OCI-LY7 (cell line): ENCODE measurements at places on chromosomes 16 and 17.

- DNase-seq, result peak; percentile 11
Observed at GRCh38 chr17:27430882-27431491, 25.3 kb upstream of the KSR1 start.

GRCh38 chr16:13995194-13995593 is 75.2 kb downstream of the ERCC4 start:
- DNase-seq, result no peak

GRCh38 chr17:66953630-66954020 is 10.9 kb upstream of the CACNG4 start:
- no peak for DNase-seq

DNA sequence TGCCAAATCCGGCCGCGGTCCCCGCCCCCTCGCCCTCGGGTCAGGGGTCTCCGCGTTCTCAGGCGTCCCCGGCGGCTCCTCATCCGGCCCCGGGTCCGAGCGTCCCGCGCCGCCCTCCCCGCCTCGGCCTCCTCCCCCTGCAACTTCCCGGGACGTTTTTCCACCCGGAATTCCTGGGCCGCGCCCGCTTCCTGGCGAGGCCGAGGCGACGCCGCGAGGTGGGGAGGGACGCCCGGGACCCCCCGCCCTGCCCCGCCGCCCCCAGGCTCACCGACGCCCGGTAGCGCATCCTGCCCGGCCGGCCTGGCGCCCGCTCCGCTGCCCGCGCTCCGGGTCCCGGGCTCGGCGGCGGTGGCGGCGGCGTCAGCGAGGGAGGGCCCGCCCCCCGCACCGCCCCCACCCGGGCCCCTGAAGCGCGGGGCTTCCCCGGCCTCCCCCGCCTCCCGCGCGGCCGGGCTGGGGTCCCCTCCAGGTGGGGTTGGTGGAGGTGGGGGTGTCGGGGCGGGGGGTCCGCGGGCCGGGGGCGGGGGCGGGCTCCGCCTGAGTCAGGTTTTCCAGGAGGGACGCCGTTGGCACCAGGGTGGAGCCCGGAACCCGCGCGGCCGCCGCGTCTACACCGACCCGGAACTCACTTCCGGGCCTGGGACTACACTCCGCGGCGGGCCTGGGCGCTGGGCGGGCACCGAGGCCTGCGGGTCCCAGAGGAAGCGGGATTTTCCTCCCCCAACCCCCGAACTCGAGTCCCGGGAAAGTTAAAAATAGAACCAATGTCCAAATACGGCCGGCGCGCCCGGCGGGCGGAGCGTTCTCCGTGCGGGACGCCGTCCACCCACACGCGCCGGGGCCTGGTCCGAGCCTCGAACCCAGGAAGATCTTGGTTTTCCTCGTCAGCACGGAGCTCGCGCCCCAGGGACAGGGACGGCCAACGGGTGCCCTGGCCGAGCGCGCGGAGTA is 6.8 kb downstream of the MYO1C start:
- peak; percentile 57 for DNase-seq

- DNase-seq, result no peak
Observed at GRCh38 chr17:47829870-47830269, 1.5 kb downstream of the MRPL10 start.

DNA sequence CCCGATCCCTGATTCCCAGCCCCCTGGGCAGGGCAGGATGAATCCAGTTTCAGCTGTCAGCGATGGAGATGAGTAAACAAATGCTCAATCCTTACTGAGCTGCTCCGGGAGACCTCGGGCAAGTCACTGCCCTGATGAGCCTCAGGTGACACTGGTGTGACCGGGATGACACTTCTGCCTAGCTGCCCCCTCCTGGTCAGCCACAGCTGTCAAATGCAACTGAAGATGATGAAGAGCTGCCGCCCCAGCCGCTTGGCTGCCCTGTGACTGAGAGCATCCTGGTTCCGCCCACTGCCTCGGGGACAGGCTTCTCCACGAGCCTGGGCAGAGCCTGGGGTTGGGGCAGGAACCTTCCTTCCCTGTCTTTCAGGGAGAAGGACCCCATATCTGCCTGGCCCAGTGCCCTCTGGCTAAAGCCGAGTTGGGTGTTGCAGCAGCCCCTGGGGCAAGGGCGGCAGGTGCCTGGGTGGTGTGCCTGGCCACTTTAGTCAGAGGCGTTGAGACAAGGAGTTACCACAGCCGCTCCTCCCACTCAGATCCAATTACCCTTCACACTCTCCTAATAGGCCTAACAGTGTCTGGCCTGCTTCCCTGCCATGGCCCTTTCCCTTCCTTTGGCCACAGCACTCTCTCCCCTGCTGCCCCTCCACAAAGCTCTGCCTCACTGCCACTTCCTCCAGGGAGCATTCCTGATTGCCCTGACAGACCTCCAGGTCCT is 5.5 kb downstream of the CCL17 start:
- DNase-seq, result no peak

- DNase-seq, result no peak
Observed at GRCh38 chr17:81093619-81094508, 58.9 kb downstream of the BAIAP2 start.

DNA sequence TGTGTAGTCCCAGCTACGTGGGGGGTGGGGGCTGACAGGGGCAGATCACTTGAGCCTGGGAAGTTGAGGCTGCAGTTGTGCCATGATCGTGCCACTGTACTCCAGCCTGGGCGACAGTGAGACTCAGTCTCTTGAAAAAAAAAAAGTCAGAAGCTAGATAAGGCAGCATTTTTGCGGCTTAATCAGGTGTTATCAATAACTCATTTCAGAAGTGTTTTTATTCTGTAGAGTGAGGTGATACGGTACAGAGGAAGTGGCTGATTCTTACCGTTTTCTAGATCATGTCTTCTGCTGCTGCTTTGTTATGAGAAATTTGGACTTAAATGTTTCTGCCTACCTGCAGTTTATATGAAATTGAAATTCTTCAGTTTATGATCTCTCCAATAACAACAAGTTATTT is 18.6 kb downstream of the ZC3H18 start:
- DNase-seq, result no peak

DNA sequence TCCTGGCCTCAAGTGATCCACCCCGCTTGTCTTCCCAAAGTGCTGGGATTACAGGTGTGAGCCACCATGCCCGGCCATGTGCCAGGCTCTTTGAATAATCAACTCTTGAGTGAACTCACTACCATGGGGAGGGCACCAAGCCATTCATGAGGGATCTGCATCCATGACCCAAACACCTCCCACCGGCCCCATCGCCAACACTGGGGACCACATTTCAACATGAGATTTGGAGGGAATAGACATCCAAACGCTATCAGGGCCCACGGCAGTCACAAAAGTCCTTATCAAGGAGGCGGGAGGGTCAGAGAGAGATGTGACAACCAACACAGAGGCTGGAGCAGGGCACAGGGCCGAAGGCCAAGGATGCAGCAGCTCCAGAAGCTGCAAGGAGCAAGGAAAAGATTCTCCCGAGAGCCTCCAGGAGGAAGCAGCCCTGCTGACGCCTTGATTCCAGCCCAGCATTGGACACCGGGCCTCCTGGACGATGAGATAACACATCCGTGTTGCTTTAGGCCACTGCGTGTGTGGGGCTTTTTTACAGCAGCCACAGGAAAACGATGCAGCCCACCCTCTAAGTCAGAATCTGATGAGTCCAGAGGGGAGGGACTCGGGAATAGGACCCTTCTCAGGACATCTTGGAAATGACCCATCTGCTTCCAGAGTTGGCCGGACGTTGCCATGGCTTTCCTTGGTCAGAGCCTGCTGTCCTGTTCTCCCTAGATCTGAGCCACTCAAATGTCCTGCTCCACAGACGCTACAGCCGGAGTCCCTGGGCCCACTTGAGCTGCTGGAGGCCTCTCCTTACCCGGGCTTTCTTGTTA is 47.3 kb upstream of the CMIP start:
- DNase-seq, result no peak

GRCh38 chr17:44348234-44348987 is 3.3 kb downstream of the GRN start:
- DNase-seq, result peak; percentile 91

DNA sequence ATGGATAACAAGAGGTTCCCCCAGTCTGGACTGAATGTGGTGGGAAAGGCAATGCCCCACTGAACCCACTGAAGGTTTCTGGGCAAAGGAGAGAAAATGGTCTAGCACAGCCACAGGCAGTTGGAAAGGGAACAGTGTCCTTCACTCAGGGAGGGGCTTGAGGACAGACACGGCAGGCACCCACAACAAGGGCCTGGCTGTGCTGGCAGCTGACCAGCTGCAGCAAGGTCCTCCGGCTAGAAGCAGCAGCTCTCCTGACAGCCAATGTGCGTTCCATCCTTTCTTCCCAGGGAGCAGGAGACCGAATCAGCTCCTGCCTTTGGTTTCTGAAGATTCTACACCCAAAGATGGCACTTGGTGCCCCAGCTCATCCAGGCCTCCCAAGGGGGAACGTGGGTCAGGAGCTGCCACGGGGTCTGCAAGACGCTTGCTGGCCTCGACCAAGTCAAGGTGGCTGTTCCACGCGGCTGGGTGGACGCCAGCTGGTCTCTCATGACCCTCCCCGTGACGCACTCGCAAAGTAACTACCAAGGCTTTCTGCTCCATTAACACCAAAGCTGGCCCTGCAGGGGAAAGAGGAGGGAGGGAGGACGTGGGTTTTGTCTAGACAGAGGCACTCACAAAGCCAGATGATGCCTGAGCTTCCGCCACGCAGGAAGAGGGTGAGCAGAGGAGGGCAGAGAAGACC is 11.1 kb downstream of the ABR start:
- no peak for DNase-seq

DNA sequence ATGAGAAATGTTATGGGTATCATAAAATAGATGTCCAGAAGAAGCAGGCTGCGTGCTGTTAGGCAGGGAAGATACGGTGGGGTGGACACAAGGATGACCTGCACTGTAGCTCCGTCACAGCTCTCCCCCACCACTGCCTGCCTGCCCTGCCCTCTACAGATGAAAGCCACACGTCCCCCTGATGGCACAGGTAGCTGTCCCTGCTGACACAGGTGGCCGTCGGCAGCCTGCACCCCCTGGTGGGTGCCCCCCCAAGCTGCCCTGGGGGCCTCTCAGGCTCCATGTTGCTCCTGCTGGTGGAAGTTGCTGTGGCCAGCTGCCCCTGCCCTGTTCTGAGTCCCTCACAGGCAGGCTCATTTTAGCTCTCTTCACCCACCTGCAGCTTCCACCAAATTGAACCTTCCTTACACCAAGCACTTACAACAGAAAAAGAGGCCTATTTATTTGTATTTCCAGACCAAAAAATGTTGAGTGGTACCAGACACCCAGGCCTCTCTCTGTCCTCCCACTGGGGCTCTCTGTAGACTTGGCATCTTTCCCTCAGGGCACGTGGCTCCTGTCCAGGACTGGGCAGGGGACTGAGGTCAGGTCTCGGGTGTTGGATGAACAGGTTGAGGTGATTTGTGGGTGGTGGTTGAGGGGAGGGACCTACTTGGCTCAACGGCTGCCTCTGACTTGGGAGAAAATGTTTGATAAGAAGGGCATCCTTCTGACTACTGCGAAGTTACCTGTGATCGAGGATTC is 50.1 kb upstream of the CACNG5 start:
- no peak for DNase-seq

GRCh38 chr17:71488851-71489250 is 632.0 kb upstream of the SOX9 start:
- DNase-seq, result no peak

- DNase-seq, result peak; percentile 56
Observed at GRCh38 chr17:75346906-75347305, 57.7 kb upstream of the SLC25A19 start.

DNA sequence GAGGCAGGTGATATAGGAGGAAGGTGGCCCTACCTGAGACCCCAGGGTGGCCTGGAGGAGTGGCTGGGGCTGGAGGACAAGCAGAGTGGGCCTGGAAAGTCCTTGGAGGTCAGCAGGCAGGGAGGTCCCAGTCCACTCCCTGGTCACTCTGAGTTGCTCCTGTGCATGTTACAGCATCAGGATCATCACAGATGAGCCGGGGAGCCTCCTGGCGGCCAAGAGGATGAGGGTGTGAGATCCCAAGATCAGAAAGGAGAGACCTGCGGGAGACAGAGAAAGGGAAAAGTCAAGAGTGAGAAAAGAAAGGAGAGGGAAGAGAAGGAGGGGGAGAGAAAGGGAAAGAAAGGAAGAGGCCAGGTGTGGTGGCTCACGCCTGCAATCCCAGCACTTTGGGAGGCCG is 71.7 kb downstream of the MRM1 start:
- no peak for DNase-seq

GRCh38 chr16:29757950-29758466 is 12.2 kb upstream of the C16orf54 start:
- no peak for DNase-seq

DNA sequence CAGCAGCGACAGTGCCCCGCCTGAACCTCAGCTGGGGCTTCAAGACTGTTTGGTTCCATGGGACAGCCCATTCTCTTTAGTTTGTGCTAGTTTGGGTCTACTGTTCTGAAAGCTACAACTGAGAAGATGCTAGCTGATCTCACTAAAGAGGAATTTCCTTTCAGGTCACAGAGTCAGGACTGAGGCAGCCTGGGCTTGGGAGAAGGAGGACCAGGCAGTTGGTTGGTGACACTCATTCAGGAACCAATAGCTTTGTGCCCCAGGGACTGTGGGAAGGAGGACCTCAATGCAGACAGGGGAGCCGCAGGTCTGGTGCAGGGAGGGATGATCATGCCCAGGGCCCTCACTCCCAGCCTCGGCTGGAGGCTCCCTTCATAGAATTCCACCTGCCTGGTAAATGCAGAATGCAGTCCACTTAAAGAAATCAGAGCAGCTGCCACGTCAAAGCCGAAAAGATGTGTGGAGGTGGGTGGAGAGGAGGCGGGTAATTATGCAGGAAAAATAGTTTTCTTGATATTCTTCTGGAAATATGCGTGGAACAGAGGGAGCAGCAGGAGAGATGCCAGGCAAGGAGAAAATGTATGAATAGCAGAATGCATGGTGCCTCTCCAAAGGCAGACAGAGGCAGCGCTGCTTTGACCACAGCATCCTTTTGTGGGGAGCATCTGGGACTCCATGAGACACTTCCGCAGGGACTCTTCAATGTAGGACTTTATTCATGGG is 32.6 kb upstream of the ZFP90 start:
- no peak for DNase-seq

DNA sequence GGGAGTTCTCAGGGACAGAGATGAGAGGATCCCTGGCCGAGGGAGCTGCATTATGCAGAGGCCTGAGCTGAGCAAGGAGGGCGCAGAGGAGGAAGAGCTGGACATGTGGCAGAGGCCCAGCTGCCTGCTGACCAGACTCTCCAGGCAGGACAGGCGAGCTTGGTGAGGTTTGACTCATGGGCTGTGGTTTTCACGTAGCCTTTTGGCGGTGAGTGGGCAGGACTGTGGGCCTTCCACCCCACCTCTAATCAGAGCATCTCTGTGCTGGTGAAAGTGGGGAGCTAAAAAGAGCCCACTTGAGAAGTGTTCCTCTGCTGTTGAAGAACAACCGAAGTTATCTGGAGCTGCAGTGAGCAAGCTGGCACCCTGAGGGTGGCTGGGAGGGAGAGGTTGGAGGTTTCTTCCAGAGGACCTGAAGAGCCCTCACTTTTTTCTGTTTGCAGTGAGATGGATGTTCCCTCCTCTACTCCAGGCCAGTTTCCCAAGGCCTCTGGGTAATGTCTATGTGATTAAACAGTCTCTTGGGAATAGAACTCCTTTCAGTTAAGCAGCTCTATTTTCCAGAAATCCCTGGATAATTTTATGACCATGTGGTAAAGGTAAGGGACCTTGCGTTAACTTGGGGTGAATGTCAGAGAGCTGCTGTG is 11.9 kb downstream of the EPN2 start:
- DNase-seq, result no peak

GRCh38 chr17:43027091-43028032 is 2.3 kb downstream of the RND2 start:
- no peak for DNase-seq

GRCh38 chr17:81207610-81208581 is 14.9 kb downstream of the CEP131 start:
- DNase-seq, result peak; percentile 94

GRCh38 chr17:79864617-79865250 is 25.5 kb upstream of the CBX4 start:
- DNase-seq, result no peak
